ENCODE measurements at places on chromosomes 12 and 14.

DNA sequence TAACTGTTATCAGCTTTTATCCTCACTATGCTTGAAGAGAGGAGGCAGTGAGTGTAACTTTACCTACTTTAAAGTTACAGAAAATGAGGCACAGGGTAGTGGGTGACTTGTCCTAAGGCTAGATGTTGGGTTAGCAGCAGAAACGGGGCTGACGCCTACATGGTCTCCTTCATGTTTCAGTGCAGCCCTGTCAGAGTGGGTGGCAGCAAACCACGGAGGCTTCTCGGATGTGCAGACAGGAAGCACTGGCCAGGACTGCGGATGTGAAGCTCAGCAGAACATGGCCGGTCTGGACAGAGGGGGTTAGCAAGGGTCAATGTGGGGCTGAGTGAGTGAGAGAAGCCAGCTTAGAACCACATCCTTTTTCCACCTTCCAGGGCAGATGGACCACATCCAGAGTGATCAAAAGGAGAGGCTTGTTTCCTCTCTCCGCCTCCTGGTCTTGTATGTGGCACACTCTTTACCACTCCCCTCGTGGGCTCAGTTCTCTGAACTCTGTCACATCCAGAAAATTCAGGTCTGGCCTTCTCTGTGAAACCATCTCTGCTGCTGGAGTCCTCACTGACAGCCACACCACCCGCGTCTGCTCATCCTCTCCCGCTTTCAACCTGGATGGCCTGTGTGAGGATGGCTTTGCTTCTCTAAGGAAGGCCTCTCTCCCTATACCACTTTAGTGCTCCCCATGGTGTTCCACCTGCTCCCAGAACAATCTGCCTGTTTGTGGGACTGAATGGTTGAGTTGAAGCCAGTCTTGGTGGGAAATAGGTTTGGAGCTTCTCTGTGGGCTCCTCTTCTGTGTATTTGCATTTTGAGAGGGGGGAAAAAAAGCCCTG, 14.1 kb downstream of the SUSD6 start:
- DNase-seq = peak; percentile 71

- DNase-seq = no peak
These were observed 13.5 kb upstream of the PDZRN4 start for GRCh38 chr12:41174602-41175001.

GRCh38 chr12:108635201-108635996, 1.7 kb upstream of the SELPLG start:
- peak; percentile 61 for DNase-seq

GRCh38 chr12:8831116-8831515, 8.7 kb downstream of the A2ML1 start:
- DNase-seq = no peak

DNA sequence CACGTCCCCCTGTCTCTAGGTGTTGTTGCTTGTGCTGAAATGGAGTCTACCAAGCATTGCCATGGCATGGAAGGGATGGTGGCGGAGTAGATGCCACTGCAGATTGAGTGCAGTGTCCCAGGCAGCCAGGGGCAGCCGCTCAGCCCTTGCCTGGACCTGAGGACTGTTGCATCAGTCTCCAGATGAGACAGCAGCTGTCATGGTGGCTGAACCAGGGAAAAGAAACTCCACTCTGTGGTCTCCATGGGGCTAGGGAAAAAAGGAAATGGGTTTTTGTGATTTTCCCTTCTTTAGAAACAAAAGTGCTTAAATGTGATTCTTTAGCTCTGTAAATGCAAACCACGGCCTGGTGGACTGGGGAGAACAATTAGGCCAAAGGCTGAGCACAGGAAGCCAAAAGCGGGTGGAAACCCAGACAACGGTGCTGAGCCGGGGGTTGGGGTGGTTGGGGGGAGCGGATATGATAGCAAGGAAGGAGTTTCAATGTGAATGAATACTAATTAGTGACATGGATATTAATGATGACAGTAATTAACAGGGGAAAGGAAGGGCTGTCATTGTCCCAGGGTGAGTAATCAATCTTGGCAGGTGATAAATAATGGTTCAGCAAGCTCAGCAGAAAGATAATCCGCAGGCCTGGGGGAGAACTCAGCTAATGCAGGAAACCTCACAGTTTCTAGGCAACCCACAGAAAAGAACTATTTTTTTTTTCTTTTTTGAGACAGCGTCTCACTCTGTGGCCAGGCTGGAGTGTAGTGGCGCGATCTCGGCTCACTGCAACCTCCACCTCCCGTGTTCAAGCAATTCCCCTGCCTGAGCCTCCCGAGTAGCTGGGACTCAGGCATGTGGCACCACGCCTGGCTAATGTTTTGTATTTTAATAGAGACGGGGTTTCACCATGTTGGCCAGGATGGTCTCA, 442.6 kb downstream of the DPF3 start:
- DNase-seq = peak; percentile 50

DNA sequence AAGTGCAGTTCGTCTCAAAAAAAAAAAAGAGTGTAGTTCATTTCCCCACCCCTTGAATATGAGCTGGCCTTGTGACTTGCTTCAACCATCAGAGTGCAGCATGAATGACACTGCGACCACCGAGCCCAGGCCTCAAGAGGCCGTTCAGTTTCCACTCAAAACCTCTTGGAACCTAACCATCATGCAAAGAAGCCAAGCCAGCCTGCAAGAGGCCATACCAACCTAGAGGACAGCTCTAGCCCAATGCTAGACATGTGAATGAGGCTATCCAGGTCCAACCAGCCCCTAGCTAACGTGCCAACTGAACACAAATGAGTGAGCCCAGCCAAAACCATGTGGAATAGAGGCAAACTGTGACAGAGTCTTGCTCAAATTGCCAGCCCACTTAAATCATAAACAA, 29.7 kb downstream of the R3HDM2 start:
- no peak for DNase-seq

DNA sequence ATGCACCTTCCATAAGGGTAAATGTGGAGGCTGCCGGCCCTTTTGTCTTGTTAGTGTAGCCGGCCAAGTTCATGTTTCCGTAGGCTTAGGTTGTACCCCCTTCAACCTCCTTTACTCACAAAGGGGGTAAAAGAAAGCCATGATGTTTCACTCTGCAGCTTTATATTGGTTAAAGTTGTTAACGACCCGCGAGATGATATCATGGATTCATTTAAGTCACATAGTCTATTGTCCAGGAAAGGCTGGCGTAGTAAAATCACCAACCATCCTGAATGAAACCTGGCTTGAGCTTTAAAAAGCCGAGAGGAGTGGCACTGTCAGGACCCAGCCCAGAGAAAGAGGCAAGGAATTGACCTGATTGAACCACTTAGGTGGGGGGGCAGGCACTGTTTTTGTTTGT, 1.3 kb downstream of the UNG start:
- no peak for DNase-seq

DNA sequence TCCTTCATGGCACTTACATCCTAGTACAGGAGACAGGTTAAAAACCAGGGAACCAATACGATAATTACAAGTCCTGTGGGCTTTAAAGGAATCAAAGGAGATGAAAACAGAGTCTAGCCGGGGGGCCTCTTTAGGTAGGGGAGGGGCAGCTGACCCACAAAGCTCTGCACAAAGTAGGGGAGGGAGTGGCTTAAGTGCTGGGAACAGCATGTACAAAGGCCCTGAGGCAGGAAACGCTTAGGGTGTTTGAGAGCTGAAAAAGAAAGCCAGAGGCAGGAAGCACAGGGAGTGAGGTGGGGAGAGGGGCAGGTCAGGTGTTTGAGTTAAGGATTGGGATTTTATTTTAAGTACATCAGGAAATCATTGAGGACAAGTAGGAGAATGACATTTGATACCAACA, 37.7 kb downstream of the ZNF664 start:
- DNase-seq = no peak

DNA sequence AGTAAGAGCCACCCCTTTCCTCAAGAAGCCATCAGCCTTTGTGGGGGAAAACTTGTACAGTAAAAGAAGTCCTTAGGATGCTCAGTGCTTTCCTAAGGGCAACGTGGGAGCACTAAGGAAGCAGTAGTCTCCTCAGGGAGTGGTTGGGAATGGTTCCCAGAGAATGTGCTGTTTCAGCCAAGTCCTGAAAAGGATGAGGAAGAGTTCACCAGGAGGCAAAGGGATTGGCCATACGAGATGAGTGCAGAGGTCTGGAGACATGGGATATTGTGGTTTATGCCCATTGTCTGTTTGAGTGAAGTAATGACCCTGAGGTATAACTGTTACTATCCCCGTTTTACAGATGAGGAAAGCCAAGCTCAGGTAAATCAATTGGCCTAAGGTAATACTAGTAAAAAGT, 86.0 kb upstream of the ATF1 start:
- no peak for DNase-seq

GRCh38 chr12:3123729-3124128, 46.5 kb downstream of the TSPAN9 start:
- no peak for DNase-seq

DNA sequence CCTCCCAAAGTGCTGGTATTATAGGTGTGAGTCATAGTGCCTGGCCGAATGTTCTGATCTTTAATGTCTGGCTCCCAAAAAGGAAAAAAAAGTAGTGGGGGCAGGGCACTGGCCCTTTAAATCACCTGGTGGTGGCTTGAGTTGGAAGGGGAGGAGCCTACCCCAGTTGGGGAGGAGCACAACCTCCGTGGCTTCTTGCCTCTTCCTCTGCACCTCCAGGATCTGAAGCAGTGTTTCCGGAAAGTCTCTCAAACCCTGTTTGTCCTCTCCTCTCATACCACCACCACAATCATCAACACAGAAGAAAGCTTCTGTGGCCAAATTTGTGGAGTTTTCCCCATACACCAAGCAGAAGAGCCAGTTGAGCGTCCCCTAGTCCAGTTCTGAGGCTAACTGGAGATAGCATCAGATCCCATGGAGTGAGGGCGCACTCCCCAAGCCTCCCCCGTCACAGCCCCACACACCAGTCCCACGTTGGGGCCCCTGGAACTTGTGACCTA, 24.3 kb upstream of the RCOR1 start:
- peak; percentile 75 for DNase-seq

GRCh38 chr14:78286210-78286609, 116.0 kb downstream of the NRXN3 start:
- DNase-seq = no peak

GRCh38 chr12:4134448-4135263, 138.9 kb upstream of the CCND2 start:
- DNase-seq = no peak

DNA sequence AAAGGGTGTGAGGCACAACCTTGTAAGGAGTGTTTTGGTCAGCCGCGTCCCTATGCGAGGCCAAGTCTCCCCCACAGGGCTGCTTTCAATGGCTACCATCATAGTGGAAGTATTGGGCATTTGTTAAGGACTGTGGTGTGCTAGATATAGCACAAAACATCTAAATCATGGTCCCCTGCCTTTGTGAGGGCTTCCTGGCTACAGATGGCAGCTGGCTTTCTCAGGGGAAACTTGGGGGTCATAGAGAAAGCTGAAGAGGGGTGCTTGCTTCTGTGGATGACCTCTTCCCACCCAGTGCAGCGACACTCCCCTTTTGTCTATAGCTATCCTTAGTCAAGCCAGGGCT, 315.8 kb downstream of the ZFP36L1 start:
- no peak for DNase-seq

DNA sequence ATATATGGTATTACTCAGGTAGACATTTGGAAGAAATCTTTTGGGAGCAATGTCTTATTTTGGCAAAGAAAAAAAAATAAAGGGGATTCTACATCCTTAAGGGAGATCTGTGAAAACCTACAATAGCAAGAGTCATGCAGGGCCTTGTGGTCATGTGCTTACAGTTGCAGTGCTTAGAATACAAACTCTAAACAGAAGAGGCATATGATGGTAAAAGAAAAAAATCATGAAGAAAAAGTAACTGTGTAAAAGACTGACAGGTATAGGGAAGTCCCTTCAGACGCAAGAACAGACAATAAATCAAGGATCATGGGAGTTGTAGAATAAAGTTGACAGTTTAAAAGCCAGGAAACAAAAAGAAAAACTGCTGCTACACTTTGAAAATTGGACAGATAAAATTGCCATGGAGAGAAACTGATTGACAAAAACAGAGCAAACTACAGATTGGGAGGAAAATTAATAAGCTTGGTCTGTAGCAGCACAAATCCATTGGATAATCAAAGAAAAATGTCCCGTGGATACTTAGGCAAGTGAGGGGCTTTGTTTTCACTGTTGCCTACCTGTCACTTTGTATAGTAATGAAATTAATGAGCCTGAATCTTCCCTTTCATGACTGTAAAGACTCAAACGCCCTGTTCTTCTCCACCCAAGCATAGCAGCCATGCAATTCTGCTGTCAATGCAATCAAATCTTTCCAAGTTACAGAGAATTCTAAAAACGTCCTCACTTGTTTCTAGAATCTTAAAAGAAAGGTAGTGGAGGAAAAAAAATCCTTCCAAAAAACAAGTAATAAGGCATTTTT, 402.0 kb downstream of the SYT1 start:
- no peak for DNase-seq

GRCh38 chr12:82855872-82856271, 169.2 kb downstream of the TMTC2 start:
- DNase-seq = no peak

GRCh38 chr12:51632623-51633022, 41.6 kb downstream of the SCN8A start:
- no peak for DNase-seq

DNA sequence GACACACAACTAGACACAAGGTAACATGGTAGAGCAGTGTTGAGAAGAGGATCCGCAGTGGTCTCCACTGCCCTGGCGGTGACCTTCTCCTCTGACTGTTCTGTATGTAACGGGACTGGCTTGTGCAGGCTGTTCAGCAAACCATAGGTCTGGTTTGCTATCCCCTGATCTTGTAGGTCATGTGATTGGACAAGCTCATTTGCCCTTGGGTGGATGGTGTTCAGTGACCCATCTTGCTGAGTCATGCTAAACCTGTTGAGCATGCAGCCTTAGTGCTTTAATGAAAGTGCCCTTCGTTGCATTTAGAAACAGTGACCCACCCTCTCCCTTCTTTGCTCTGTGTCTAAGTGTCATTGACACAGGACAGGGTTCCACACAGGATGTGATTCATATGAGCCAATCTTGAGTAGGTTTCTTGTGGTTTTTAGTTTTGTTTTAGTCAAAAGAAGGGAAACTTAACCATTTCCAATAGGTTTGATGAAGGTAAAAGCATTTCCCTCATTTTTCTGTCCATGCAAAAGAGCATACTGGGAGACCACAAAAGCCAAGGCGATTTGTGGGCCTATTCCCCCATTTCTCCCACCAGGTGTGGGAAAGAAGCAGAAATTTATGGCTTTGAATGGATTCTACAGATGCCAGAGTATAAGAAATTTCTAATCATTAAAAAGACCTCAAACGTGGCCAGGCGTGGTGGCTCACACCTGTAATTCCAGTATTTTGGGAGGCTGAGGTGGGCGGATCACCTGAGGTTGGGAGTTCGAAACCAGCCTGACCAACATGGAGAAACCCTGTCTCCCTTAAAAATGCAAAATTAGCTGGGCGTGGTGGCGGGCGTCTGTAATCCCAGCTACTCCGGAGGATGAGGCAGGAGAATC, 32.6 kb upstream of the HIF1A start:
- DNase-seq = peak; percentile 81

DNA sequence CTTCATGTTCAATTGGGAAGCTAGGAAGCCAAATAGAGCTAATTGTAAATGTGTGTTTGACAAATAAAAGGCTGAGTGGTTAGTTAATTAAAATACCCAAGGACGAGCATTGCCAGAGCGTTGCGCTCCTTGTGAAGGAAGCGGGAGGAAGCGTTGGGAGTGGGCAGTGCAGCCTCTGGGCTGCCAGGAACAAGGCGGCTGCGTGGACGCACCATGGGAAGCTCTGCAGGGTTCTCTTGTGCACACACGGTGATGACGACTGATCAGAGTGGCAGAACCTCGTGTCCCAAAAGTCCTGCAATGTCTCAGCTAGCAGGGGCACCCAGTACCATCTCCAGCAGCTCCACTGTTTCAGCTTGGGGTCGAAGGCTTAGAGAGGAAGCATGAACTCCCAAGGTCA, 546.6 kb upstream of the TMEM132C start:
- no peak for DNase-seq
